ENCODE measurements at places on chromosomes 3 and 15.

DNA sequence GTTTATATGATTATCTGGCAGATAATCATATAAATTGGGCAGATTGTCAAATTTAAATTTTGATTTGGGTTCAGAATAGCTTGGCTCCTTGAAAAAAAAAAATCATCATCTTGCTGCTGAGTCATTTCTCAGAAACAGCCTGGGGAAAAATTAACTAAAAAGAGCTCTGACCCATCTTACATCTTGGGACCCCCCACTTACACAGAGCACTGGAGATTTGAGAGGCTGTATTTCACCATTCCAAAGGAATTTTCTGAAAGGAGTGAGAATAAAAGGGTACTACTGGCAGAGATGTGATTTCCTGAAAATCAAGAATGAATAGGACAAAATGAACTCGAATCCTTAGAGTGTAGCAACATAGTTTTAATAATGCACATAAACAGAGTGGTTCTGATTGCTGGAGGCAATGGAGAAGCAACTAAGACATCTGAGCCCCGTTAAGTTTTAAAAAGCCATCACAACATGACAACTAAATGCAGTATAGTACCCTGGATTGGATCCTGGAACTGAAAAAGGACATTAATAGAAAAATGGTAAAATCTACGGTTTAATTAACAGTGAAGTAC is 97.5 kb downstream of the RFTN1 start:
- no peak for DNase-seq

DNA sequence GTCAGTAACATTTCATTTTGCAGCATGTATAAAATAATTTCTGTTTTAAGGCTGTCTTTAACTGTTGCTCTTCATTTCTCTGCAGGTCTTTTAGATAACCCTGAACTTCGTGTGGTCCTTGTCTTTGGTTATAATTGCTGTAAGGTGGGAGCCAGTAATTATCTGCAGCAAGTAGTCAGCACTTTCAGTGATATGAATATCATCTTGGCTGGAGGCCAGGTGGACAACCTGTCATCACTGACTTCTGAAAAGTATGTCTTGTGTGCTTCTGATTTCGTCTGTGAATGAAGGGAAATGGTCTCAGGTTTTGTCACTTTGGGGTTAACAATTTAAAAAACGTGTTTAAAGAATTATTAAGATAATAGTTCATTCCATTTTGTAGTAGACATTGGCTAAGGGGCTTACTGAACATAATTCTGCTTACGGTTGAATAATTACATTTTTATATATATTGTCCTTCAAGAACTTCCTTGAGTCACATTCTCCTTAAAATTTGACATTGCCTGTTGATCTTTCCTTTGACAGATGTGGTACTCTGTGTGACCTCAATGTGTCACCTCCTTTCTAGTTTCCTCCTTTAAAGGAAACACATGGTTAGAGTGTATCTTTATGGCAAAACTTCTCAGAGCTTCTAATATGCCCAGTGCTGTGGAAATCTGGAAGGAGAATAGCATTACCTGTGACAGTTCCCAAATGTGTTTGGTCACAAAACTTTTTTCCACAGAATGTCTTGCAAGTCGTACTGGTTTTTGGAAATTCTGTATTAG is 26.3 kb downstream of the FBXO22 start:
- DNase-seq: no peak

DNA sequence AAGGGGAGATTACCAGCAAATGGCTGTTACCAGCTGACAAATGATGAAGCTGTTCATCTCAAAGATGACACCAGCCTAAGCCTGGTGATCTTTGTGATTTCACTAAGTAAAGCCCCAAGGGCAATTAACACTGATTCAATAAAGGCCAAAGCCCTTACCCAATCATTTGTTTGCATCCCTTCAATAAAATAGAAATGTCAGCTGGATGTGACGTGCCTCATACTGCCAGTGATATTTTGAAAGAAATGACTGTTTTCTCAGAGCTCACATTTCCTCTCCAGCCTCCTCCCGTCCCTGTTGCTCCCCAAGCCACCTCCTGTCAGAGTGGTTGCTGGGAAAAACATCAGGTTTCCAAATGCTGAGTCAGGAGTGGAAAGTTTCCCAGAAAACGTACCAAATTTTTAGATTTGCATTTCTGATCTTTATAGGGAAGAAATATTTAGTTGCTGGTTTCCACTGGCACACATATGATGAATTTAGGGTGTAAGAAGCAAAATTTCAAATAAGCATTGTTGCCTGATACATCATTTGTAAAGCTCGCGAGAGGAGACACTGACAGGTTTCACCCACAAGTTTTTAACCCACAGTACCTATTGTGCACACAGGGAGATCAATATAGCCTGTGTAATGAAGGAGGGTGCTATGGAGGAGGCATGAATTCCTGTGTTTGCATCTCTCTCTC is 21.0 kb downstream of the C2CD4A start:
- no peak for DNase-seq

DNA sequence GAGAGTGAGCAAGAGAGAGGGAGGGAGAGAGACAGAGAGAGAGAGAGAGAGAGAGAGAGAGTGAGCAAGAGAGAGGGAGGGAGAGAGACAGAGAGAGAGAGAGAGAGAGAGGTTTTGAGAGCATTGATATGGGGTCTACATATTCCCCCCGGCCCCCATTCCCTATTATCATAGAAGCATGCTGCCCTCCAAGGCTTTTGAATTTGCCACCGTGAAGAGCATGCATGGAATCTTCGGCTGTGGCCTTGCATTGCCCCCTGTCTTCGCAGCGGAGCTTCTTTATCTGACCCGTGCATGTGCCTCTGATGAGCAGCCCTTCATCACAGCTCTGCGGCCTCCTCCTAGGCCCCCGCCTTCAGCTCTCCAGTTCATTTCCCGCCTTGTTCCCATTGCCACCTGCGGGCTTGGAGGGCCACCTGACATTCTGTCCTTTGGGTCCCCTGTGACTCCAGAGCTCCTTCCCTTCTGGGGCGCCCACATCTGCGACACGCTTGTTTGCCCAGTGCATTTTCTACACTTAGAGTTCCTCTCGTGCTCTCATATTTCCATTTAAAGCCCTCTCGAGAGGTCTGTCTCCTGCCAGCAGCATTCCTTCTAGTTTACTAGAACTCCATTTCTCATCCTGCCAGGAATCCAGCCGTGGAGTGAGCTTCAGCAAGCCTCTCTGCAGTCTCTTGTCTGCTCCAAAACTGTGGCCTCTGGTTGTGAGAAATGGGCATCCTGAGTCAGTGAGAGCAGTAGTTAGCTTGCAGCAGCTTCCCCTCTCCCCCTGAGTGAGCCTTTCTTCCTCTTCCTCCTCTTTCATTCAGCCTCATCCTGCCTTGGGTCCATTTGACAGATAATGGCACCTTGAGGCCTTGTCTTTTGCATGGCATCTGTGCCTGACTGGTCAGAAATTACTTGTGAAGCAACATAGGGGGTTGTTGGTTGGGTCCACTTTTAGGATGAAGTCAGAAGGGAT is 25.3 kb downstream of the LPP start:
- peak; percentile 65 for DNase-seq

- no peak for DNase-seq
Observed at GRCh38 chr3:177358091-177358976, 161.1 kb upstream of the TBL1XR1 start.

GRCh38 chr15:101491734-101492640 is 2.5 kb upstream of the PCSK6 start:
- DNase-seq: no peak

GRCh38 chr3:73332558-73332957 is 271.1 kb downstream of the EBLN2 start:
- no peak for DNase-seq

- DNase-seq: no peak
Observed at GRCh38 chr15:79832367-79833120, 64.3 kb downstream of the MTHFS start.

DNA sequence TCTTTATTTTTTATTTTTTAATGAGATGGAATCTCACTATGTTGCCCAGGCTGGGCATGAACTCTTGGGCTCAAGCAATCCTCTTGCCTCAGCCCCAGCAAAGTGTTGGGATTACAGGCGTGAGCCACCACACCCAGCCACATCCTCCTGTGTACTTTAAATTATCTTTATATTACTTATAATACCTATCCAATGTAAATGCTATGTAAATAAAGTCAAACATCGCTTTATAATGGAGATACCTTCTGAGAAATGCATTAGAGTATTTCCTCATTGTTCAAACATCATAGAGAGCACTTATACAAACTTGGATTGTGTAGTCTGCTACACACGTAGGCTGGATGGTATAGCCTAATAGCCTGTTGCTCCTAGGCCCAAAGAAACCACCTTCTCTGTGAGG is 41.4 kb upstream of the MAGI1 start:
- no peak for DNase-seq

GRCh38 chr15:73990250-73991005 is 1.7 kb downstream of the STOML1 start:
- no peak for DNase-seq

DNA sequence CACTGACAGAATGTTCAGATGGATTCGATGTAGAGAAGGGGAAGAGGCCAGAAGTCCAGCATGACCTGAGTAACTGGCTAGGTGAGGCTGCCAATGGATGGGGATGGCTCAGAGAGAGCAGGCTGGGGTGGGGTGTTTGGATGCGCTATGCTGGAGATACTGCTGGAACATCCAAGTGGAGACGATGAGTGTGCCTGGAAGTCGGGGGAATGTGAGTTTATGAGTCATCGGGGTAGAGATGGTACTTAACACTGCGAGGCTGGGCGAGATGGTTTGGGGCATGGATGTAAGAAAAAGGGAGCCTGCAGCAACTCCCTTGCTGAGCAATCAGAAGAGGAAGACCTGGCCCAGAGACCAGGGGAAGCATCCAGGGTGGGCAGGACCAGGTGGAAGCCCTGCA is 180.7 kb downstream of the SLCO3A1 start:
- no peak for DNase-seq

- DNase-seq: no peak
Observed at GRCh38 chr15:90376789-90377188, 11.3 kb upstream of the IQGAP1 start.

DNA sequence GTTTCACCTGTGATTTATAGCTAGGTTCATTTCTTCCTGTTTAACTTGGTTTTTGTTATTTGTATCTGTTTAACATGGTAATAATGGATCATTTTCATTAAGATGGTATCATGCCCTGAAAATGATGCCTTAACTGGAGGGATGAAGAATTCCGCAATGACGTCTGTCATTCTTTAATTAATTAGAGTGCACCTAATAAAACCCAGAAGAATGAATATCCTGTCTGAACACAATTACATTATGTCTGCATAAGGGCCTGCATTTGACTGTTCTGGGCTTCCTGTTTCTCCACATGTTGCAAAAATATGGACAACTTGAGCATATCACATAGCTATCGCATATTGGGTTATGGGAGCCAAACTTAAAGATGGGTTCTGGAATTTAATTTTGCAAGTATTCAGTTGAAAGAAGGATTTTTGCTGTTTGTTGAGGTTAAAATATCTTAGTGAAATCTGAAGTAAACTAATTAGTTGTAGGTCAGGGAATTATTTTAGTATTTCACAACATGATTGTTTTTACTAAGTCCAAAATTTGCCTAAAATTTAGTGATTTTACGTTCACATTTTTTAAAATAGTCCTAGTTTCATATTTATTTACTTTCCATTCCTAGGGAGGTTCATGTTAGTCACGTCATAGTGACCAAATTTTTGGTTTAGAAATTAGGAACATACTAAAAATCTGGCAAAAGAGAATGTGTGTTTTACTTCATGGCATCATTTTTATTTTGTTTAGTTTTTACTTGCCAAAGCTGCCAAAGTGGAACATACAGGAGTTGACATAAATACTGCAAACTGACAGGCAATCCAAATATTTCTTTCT is 321.0 kb upstream of the TGFBR2 start:
- no peak for DNase-seq

- no peak for DNase-seq
Observed at GRCh38 chr15:55858661-55859060, 115.7 kb upstream of the PRTG start.

DNA sequence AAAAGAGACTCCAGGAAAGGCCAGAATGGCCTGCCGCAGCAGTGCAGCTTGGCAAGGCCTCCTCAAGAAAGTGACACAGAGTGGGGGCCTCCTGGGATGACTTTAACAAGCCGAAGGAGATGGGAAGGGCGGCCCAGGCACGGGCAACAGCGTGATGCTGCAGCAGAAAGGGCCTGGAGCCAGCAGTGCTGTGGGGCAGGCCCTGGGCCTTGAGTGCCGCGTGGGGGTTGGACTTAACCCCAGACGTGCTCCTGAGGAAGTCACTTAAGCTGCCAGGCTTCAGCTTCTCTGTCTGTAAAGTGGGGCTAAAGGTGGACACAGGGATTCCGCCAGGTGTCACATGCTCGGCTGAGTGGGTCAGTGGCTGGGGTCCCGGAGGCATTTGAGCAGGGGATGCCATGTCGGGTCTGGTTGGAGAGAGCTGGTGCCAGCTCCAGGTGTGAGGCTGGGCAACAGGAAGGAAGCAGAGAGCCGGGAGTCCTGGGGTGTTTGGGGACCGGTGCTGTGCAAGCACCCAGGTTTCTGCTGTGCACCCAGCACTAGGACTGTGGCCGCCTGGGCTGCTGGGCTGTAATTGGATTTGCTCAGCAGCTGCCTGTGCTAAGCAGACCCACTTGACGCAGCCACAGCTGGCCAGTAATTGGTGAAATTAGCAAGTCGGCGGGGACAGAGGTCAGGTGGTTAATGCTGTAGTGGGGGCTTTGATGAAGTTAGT is 7.8 kb downstream of the DNAJB8 start:
- DNase-seq: peak; percentile 58

DNA sequence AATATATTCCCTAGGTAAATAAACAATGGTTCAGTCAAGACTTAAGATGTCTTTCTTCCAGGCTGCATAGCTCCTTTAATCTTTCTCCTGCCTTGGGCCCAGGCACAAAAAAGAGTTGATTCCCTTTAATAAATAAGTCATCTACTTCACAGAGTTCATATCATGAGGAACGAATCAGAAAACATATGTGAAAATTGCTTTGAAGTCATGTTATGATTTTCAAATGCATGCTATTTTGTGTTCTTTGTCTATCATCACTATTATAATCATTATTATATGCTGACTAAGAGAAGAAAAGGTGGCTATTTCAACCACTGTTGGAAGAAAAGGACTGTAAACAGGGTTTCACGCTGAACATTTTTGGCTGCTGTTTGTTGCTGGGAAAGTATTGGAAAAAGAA is 70.4 kb downstream of the LSAMP start:
- peak; percentile 27 for DNase-seq

GRCh38 chr3:183921096-183921495 is 36.4 kb upstream of the PARL start:
- DNase-seq: no peak

GRCh38 chr3:64023861-64024223 is 548 bp upstream of the PSMD6 start:
- DNase-seq: no peak

- DNase-seq: no peak
Observed at GRCh38 chr3:139691619-139692018, 13.8 kb upstream of the NMNAT3 start.

- no peak for DNase-seq
Observed at GRCh38 chr3:81920816-81921215, 159.4 kb upstream of the GBE1 start.
